ENCODE measurements at places on chromosomes 12 and 14. TPM values are rescaled to one million over a fixed set of nuclear protein-coding genes. Genes with fewer than 3 reads are reported as not detected.

IAPP gene
- total RNA-seq = not detected

JPH4 gene
- not detected for total RNA-seq

TAS2R20 gene
- total RNA-seq = 5.5 TPM

ATL1 gene
- total RNA-seq = 6.9 TPM

OR6C2 gene
- not detected for total RNA-seq
